ENCODE measurements at places on chromosomes 3 and 15.

DNA sequence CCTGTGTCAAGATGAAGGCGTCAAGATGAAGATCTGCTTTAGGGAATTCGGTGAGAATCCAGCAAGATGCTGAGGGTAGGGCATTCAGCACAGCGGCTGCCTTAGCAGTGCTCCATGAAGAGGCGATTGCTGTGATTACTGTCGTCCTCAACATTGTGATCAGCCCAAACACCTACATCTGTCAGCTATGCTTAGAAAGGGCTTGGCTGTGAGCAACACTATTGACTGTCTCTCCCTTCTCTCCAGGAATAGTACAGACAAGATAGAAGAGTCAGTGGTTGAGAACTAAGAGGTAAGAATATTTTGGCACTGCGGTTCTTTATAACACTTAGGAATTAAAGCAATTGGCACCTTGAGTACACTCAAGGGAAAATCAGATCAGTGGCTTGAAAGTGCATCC is 91.3 kb downstream of the THBS1 start:
- no peak for DNase-seq

DNA sequence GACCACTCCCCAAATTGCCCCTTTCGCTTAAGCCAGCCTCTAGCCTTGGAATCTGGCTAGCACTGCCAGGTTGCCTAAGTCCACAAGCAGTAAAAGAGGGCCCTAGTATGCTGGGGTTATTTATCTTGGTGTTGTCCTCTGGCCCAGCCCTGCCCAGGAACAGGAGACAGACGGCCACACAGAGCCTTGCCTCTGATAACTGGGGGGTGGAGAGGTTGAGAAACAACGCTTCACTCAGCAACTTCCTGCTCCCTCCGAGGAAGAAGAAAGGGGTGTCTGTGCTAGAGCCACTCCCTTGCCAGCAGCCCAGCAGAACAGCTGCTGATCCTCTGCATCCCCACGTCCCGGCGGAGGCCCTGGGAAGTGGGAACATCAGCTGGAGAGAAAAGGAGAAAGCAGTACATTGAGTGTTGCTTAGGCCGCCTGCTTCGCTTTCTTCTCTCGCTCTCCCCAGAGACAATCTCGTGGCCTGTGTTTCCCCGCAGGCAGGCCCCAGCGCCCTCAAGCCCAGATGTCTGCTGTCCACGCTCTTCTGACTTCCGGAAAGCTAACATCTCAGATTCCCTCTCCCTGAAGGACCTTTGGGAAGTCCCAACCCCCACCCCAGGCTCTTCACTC is 22.6 kb upstream of the C3orf70 start:
- DNase-seq: no peak

DNA sequence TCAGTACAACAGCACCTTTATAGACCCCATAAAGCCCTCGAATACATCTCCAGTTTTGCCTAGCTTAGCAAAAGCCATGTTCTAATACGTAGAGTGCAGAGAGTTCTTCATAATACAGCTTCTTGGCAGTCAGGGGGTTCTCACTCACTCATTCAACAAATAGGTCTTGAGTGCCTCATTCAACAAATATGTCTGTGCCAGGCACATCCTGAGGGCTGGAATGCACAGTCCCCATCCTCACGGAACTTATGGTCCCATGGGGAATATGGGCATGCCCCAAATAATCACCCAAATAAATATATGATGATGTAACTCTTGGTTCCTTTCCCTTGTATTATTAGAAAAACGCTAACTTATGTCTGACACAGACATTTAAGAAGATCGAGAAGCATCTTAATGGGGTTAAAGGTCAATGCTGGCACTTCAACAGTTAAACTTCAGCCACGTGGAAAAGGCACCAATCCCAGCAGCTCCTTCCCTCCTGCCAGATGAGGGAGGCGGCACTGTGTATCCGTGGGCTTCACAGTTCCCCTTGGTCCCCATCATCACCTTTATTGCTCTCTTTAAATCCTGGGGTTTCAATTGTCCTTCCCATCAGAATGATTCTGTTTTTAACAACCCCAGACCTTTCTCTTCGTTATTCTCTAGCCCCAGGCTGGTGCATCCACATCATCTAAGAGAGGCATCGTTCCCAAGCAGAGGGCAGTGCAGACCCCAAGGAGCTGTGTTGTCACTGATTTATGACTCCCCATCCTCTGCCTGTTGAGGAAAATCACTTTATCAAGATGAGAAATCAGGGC is 18.9 kb upstream of the SEMA5B start:
- no peak for DNase-seq

- no peak for DNase-seq
These were observed 295.3 kb downstream of the VPS13C start for GRCh38 chr15:61764981-61765380.

DNA sequence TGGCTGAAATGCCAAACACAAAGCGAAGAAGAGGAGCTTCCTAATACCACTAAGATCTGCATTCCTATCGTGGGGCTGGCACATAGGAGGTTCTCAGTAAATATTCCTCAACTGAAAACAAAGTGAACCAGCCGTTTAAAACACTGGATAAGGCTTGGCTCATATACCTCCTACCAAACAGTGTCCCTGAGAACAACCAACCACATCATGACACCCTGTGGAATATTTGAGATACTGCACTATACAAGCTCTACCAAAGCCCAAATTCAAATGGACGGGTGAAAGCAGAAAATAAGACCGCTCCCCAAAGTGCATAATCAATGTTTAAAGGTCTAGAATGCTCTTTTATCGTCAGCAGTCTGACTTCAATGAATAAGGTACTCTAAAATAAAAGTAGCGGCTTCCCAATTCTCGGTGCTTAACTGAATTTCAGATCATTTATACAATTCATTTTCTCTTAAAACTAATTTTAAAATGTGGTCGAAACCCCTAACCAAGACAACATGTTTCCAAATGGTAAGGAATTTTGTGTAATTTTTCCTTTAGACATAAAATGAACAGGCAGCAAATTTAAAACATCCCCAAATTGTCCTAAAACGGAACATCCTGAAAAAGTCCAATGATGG is 425.8 kb downstream of the ERC2 start:
- DNase-seq: no peak

DNA sequence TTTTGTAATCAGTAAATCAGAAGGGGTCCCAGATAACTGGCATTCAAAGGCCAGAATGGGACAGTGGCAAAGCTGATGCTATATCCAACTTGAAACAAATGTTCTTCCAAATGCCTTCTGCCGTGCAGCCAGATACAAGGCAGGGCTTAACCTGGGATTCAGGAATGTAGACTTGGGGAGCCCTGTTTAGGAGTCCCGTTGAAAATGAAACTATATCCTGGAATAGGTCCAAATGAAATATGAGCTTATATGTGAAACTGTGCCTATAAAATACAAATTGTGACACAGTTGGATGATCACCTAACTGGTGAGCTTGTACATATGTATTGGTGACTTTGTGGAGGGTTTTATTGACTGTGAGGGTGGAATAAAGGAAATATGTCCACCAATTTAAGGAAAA is 28.7 kb downstream of the FRMD4B start:
- DNase-seq: no peak

GRCh38 chr3:46381625-46382024 is 10.9 kb downstream of the CCR5 start:
- DNase-seq: no peak

DNA sequence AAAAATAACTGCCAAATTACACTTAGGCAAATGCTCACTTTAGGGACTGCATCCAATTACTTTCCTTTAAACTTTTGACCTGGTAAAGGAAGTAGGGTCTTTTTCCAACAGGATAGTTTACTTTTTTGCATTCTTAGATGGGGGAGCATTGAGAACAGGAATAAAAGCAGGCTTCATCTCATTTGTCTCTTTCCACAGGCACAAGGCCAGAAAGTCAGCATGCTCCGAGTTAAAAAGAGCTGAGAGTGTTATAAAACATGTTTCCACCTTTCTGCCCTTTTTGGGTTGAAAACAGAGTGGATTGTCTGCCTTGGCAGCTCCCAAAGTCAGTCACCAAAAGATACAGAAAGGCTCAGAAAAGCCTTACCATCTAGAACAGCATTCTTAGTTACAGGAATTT is 404.9 kb upstream of the ALCAM start:
- no peak for DNase-seq

GRCh38 chr3:89783341-89783927 is 676.0 kb downstream of the EPHA3 start:
- no peak for DNase-seq

DNA sequence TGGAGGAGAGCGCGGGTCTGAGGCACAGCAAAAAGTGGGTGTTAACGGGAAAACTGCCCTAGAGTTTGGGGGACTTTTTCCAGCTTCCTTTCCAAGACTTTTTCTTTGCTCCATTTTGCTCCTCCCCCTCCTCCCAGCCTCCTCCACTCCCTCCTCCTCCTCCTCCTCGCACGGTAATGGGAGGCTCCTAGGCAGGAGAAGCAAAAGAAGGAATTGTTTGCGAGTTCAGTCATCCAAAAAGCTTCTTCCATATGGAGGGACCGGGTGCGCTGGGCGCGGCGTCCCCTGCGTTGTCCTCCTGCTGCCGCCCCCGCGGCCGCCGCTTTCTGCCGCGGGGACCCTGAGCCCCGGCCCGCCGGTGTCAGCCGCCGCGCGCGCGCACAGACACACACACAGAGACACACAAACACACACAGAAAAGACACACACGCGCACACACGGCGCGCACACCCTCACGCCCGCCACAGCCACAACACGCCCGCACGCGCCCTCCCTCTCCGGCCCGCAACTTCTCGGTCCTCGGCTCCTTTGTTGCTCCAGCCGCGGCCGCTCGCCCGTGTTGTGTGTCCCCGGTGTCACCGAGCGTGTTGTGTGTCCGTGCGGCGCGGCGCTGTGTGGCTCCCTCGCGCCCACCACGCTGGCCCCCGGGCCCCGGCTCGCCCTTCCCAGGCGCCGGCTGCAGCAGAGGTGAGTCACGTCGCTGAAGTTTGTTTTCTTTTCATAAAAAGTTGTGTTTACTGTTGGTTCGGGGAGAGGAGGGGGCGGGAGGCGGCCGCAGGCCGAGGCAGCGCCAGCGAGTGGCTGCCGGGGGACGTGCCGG is at the start of gene BOC:
TSS of gene BOC (plus strand) at position 228 of the 820 bp plus-strand sequence. CDS start 38,246 bp downstream, outside the sequence.
- no peak for DNase-seq

- no peak for DNase-seq
These were observed 89.5 kb upstream of the TPM1 start for GRCh38 chr15:62953021-62953420.

GRCh38 chr3:185585518-185585858 is 607 bp upstream of the SENP2 start:
- DNase-seq: no peak

- no peak for DNase-seq
These were observed 229.0 kb upstream of the LRIG1 start for GRCh38 chr3:66729687-66730393.

DNA sequence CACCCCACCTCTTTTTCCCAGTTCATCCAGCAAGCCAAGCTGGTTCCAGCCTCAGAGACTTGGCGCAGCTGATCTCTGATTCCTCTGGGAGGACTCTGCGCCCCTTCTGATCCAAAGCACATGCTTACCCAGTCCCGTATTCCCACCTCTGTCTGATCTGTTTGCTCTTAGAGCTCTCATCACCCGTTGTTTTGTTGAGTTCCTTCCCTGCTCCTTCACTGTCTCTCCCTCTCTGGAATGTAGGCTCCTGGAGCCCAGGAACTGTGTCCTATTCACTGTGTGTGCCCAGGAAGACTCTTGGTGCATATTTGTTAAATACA is 1.3 kb upstream of the ZXDC start:
- no peak for DNase-seq

DNA sequence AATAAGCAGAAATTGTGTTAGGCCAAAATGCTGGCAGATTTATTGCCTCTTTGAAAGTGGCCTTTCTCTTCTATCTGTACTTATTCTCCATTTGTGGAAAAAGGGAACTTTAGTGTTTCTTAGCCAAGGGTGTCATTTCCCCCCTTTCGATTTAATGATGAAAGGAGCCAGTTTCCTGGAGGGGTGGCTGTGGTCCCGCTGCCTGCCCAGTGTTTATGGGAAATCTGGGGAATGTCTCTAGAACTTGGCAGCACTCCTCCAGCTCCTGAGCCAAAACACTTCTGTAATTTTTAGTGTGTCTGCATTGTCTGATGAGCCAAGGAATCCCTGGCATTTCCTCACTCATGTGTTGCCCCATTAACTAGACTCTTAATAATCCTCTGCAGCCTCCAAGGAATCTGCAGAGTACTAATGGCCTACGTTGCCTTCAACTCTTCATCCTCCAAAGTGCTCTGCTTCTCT is 448.8 kb downstream of the GRM7 start:
- DNase-seq: no peak

DNA sequence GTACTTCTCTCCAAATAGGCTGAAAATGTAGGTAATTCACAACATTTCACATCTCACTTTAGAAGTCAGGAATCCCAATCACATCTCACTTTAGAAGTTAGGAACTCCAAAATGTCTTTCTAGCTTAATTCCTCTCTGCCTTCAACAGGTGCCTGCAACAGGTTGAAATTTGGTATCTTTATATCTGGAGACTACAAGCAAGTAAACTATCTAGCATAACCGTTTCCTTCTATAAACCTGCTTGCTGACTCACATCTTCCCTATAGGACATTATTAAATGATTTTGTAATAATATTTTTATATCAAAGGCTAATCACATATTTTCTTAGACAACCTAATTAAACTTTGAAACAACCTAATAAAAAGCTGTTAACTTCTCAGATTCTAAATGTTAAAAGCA is 18.2 kb downstream of the RFX7 start:
- no peak for DNase-seq

DNA sequence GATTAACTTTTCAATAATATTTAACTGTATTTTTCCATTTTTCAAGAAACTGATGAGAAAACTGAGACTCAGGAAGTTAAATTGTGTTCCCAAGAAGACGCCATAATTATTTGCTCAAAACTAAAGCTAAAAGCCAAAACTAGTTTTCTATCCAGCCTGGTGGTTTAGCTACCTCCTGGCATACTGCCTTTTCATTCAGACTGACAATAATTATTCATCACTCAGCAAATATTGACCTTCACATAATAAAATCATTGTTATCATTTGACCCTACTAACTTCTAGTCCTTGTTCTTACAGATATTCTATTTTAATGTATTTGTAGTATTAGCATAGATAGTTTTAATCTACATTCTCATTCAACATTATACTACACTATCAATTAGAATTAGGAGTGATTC is 210.6 kb upstream of the GADL1 start:
- DNase-seq: no peak

DNA sequence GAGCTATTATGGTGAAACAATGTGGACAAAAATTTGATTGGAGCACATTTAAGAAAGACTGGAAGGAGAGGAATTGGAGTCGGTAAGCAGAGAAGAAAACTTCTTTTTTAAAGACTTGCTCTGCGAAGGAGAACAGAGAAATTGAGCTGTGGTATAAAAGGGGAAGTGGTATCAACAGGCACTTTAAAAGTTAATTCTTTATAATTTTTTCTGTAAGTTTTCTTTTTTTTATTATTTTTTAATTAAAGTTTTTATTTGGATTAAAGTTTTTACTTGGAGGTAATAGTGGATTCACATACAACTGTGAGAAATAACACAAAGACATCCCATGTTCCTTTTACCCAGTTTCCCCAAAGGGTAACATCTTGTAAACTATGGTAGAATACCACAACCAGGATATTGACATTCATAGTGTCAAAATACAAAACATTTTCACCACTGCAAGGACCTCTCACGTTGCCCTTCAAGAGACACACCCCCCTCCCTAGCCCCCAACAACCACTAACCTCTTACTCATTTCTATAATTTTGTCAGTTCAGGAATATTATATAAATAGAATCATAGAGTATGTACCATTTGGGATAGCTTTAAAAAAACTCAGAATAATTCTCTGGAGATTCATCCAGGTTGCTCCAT is 33.8 kb upstream of the XIRP1 start:
- no peak for DNase-seq

Data from thoracic aorta (tissue), 2 donors.